ENCODE measurements at places on chromosomes 5 and 9.

DNA sequence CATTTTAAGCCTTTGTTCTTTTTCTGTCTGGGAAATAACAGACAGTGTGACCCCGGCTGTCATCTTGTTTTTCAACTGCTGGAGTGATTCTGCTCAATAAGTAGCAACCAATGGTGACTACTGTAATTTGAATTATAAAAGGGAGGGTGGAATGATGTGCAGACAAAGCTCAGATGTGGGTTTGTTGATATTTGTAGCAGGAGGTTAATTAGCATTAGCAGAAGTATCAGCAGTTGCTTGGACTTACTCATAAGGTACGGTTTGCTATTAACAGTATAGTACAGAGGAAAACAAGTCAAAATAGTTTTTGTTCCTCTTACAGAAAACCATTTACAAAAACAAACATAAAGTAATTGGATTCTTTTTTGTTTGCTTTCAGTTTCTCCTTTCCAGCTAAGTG lies 140.4 kb downstream of the TUSC1 start:
- no peak for DNase-seq

DNA sequence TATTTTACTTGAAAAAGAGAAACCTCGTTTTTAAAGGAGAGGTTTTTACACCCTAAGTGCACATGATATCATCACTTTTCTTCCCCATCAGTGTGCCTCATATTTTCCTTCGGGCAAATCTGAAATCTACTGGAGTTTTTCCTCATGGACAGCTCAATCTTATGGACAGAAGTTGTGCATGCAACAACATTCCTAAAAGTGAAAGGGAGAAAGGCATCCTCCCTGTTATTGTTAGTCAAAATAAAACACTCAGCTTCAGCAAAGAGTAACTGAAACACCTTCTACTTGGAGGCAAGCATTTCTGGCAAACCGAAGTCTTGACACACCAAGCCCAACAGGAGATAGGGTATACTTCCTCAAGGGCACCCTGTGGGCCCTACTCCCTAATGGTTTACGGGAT lies 217.9 kb downstream of the BNC2 start:
- DNase-seq: peak; percentile 14

GRCh38 chr9:21569721-21570120 lies 87.6 kb upstream of the IFNE start:
- DNase-seq: no peak

- no peak for DNase-seq
These were observed 31.4 kb upstream of the PSD2 start for GRCh38 chr5:139763930-139764791.

DNA sequence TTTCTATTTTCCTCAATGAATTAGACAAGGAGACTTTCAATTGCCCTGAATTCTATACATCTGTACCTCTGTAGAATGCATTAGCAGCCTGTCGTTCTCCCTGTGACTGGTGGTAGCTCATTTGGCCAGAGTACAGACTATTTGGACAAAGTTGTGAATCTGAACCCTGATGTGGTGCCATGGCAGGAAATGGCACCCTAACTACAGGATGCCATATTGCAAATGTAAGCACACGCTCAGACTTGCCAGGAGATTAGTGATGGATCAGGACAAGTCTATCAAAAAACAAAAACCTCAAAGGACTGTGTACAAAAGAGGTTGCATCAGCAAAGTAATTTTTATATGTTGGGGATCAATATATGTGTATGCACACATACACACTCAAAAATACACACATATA lies 58.3 kb downstream of the SVEP1 start:
- no peak for DNase-seq

DNA sequence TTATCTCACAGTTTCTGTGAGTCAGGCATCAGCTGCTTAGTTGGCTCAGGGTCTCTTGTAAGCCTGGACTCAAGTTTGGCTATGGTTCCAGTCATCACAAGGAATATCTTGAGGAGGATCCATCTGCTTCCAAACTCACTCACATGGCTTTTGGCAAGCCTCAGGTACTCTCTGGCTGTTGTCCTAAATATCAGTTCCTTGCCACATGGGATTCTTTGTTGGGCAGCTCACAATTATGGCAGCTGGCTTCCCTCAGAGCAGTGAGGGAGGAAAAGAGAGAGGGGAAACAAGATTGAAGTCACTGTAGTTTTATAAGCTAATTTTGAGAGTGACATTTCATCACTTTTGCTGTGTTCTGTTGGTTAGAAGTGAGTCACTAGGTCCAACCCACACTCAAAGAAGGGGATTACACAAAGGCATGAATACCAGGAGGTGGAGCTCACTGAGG lies 144.5 kb downstream of the GCNT1 start:
- DNase-seq: peak; percentile 66

- DNase-seq: no peak
These were observed 36.6 kb downstream of the SLC46A2 start for GRCh38 chr9:112853882-112854585.

DNA sequence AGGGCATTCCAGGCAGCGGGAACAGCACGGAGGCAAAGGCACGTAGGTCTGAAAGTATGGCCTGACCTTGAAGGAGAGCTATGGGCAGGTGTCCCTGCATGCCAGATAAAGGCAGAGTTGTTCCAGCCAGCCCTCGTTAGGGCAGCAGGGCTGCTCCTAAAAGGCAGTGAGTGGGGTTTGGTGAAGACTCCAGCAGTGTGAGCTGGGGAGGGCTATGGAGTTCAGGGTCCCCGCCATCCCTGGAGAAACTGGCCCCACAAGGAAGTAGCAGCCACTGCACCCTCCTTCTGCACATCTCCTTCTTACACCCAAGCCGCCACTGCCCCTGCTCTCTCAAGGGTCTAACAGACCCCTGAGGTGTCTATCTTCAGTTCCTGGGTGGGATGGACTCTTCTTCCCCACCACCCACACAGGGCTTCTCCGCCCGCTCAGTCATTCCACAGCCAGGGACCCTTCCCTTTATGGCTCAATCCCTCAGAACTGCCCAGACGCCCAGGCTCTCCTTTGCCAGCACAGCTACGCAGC lies 1.4 kb downstream of the AKNA start:
- no peak for DNase-seq

DNA sequence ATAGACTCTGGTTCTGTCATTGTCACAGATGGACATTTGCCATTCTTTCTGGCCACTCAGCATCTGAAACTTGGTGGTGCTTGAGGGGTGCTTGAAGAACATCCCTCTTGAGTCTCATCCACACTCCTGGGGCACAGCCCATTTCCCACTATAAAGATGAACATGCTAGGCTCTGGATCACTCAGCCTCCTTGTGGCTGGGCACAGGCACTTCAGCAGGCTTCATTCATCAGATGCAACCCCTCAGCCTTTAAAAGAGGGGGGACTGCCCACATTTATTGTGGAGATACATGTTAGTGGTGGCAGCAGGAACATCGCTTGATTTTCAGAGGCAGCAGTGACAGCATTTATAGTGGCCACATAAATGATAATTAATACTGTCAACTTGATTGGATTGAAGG lies 124.7 kb upstream of the NIPBL start:
- no peak for DNase-seq

GRCh38 chr9:75852746-75853145 lies 37.7 kb upstream of the PCSK5 start:
- no peak for DNase-seq

DNA sequence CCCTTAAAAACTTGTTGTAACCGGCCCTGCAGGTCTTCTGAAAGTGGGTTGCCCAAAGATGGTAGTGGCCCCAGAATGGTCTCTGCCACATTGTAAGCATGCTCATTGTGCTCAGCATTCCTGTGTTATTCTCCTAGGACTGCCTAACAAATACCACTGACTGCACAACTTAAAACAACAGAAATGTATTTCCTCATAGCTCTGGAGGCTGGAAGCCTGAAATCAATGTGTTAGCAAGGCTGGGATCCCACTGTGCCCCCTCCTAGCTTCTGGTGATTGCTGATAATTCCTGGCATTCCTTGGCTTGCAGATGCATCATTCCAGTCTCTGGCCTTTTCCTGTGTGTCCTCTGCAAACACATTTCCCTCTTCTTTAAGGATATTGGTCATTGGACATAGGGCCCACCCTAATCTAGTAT lies 3.4 kb upstream of the GCNT4 start:
- peak; percentile 85 for DNase-seq

GRCh38 chr5:172144291-172144815 lies 43.7 kb downstream of the STK10 start:
- DNase-seq: no peak

- DNase-seq: no peak
These were observed 351.8 kb downstream of the SPOCK1 start for GRCh38 chr5:137147346-137147745.

DNA sequence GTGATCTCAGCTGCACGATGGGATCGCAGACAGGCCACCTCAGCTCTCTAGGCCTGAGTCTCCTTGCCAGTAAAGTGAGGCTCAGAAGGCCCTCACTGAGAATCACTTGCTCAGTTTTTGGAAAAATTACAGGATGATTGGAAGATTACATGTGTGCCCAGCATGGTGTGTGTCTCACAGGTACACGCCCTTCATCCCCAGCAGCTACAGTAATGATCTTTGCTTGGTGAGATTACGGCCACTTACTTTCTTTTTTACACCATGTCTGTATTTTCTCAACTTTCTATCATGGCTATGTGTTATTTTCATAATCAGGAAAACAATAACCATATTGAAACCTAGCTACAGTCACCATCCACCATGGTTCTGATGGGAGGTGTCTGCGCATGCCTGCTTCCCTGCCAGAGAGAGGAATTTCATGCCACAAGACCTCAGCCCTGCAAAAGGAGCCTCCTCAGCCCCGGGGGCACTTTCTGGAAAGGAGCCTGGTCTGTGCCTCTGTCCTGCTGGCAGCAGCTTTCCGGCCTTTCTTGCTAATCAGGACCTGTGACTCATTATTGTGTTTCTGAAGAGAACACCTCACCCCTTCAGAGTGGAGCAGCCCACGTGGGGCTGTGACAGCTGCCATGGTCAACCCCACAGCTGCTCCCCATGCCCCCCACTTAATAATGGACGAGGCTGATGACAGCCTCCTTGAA lies 64.2 kb upstream of the OLFM1 start:
- no peak for DNase-seq

DNA sequence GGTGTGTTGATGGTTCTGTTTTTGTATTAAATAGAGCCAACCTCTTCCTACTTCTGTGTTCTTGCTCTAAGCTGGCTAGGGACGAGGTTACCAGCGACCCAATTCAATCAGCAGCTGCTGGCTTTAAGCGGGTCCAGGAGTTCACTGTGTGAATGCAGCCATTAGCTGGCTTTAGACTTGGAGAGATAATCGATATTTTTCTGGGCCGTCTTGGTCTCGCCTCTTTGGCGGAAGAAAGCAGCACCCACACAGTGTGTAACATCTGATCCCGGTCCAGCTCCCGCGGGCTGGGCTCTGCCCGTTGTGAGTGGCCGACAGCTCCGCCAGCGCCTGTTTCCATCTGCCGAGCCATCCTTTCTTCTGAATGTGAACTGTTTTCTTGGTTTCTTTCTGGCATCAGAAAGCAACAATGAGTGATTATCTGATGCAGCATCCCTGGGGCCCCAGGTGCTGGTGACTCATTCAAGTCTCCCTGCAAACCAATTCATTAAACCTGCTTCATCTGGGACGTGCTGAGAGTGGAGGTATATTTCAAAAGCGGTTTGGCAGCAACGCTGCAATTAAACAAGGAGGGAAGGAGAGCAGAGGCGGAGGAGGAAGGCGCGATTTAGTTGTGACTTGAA lies 90.8 kb upstream of the IRX4 start:
- no peak for DNase-seq

- DNase-seq: peak; percentile 98
These were observed 43.4 kb upstream of the EXOC3 start for GRCh38 chr5:399296-400281.

- peak; percentile 54 for DNase-seq
These were observed at the start of gene CAPSL for GRCh38 chr5:35938568-35939227. CAPSL (minus strand) TSS chr5:35938622; CDS start chr5:35921120, 17,502 bp downstream.

- DNase-seq: no peak
These were observed 17.1 kb upstream of the MATR3 start for GRCh38 chr5:139276426-139276825.

DNA sequence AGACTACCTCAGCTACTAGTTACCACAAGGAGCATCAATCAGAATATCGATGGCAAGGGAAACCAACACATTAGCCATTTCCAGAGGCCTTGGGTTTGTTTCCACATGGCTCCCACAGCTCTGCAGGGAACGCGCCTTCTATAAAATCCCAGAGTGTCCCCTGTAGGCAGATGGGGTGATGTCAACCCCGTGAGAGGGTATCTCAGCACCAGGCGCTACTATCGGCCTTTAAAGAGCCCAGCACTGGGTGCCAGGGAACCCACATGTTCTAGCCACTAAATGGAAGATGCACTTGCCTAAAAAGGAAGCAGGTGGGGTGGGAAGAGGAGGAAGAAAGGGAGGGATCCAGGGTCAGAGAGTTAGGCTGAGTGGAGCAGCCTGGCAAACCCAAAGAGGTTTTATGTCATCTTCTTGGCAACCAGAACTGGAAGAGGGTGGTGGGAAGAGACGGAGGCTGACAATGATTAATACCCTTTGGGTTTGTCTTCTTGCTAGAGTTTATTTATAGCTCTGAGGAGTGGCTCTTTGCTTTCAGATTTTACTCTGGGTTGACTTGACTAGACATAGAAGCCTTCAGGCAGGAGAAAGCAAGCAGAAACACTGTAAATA lies 19.9 kb downstream of the MACROH2A1 start:
- peak; percentile 46 for DNase-seq

DNA sequence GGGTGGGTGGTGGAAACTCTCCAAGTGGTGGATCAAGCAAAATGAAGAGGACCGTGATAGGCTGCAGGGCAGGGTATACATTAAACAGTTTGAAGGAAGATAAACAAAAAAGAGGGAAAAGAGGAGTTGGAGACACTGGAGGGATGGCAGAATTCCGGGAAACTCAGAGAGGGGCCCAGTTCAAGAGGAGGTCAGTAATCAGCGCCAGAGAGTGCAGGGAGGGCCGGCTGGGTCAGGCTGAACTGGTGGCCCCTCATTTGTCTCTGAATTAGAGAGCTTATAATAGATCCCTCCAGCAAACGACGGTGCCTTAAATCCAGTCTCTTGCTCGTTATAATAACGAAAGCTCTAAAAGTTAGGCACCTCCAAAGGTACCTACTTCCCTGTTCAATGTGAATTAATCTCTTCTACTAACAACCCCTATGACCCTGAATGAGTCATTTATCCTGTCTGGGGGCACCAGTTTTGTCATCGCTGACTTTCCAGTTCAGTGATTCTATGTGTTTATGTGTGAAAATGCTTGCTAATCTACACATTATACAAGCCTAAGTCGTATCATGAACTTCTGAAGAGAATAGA lies 2.4 kb upstream of the ZSWIM6 start:
- peak; percentile 49 for DNase-seq

- no peak for DNase-seq
These were observed 7.0 kb upstream of the SH3GL2 start for GRCh38 chr9:17571825-17572224.

DNA sequence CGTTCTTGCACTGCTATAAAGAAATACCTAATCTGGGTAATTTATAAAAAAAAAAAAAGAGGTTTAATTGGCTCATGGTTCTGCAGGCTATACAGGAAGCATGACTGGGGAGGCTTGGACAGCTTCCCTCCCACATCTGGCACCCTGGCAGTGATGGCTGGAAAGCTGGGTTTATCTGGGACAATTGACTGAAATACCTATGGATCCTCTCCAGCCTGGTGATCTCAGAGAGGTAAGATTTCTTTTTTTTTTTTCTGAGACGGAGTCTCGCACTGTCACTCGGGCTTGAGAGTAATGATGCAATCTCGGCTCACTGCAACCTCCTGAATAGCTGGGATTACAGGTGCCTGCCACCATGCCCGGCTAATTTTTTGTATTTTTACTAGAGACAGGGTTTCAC lies 22.7 kb upstream of the UGCG start:
- no peak for DNase-seq

- no peak for DNase-seq
These were observed 362.7 kb downstream of the DMRTA1 start for GRCh38 chr9:22809371-22809770.

Measured in fibroblast of skin of right quadriceps (primary cell).